ENCODE measurements at places on chromosomes 16 and 17. TPM values are rescaled to one million over a fixed set of nuclear protein-coding genes. Genes with fewer than 3 reads are reported as not detected.

- DNase-seq: no peak
- H3K27me3 ChIP-seq: no peaks in the 10 kb centered on the region
- no peaks in the 10 kb centered on the region for H3K4me1 ChIP-seq
- no peaks in the 10 kb centered on the region for H3K36me3 ChIP-seq
- H3K4me3 ChIP-seq: no peak overlapping the region
- H3K27ac ChIP-seq: no peak overlapping the region
Observed at GRCh38 chr16:87190288-87191230, 126.6 kb downstream of the C16orf95 start.

The TBX21 gene
- not detected for total RNA-seq

DNA sequence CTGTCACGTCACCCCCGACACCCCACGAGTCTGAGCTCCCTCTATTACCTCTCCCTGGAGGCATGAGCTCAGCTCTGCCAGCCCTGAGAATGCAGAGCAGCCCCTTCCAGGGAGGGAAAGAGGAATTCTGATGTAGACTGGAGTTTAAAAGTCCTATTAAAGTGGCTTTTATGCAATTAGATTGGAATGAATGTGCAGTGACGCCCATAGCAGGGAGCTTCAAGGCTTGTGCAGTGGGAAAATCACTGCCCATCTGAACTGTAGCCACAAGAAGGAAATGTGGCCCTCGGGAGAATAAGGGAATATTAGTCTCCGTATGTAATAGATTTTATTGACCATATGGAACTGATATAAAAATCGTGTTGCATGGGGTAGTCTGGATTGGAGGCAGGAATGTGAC lies 66.9 kb downstream of the ZNF423 start:
- H3K27me3 ChIP-seq: no peaks in the 10 kb centered on the region
- H3K36me3 ChIP-seq: no peaks in the 10 kb centered on the region
- peak overlapping the region; percentile 36 for H3K27ac ChIP-seq
- H3K4me1 ChIP-seq: no peaks in the 10 kb centered on the region
- DNase-seq: no peak

The CNTNAP4 gene
- total RNA-seq: 0.54 TPM

- peak; percentile 92 for DNase-seq
- H3K36me3 ChIP-seq: no peaks in the 10 kb centered on the region
- no peak overlapping the region for H3K4me3 ChIP-seq
- no peaks in the 10 kb centered on the region for H3K4me1 ChIP-seq
- peaks cover 8% of the 10 kb centered on the region for H3K27me3 ChIP-seq
Observed at GRCh38 chr17:39231591-39232551, 6.1 kb upstream of the STAC2 start.

The NEUROD2 gene
- total RNA-seq: not detected

GRCh38 chr16:50627419-50627818 lies 53.7 kb downstream of the SNX20 start:
- H3K4me3 ChIP-seq: no peak overlapping the region
- H3K36me3 ChIP-seq: peaks cover 9% of the 10 kb centered on the region

GRCh38 chr16:30076276-30076791 lies 540 bp downstream of the PPP4C start:
- peak overlapping the region; percentile 93 for H3K4me3 ChIP-seq
- H3K4me1 ChIP-seq: peaks cover 3% of the 10 kb centered on the region
- H3K27me3 ChIP-seq: no peaks in the 10 kb centered on the region
- peak overlapping the region; percentile 36 for H3K27ac ChIP-seq

The ABCC3 gene
- total RNA-seq: 0.22 TPM

DNA sequence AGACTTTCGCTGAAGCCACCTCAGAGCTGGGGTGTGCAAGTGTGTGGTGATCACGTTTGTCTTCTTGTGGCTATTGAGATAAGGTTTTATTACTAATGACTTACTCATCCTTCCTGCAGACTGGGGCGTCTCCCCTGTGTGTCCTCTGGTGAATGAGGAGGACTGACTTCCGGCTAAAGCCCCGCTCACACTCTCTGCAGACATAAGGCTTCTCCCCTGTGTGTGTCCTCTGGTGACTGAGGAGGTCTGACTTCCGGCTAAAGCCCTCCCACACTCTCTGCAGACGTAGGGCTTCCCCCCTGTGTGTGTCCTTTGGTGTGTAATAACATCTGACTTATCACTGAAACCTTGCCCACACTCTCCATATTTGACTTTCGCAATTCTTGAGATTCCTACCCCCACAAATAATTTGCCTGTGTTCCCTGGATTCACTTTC lies 19.4 kb downstream of the PRDM7 start:
- H3K27ac ChIP-seq: no peak overlapping the region
- H3K4me1 ChIP-seq: no peaks in the 10 kb centered on the region
- H3K36me3 ChIP-seq: no peaks in the 10 kb centered on the region
- H3K4me3 ChIP-seq: no peak overlapping the region

DNA sequence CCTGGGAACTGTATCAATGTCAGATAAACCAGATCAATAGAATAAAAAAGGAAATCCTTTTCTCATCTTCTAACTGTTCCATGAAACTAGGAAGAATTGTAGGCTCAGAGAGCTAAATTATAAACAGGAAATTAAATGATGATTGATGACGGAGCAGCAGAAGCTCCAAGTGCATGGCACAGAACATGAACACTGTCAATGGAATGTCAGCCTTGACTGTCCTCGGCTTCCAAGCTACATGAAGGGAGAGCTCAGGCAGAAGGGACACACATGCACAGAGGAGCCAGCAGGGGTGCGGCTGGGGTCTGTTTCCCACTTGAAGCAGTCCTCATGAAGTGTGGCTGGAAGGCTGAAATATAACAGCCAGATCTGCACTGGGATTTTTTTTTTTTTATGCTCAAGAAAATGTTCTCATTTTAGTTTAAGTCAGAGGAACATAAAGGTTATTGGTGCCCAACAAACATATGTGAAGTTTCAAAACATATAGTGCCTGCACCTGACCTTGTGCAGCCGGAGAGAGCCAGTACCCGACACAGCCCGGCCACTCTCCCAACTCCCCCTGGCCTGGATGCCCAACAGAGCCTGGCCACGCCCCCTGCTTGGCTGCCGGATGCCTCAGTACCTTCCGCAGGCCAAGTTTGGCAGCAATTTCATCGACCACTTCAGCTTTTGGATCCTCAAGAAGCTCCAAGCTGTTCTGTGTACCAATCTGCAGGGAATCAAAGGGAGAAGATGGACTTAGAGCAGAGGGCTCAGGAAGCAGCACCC lies 37.0 kb downstream of the NPLOC4 start:
- no peak overlapping the region for H3K27ac ChIP-seq
- no peaks in the 10 kb centered on the region for H3K27me3 ChIP-seq
- no peak for DNase-seq
- no peak overlapping the region for H3K4me3 ChIP-seq

DNA sequence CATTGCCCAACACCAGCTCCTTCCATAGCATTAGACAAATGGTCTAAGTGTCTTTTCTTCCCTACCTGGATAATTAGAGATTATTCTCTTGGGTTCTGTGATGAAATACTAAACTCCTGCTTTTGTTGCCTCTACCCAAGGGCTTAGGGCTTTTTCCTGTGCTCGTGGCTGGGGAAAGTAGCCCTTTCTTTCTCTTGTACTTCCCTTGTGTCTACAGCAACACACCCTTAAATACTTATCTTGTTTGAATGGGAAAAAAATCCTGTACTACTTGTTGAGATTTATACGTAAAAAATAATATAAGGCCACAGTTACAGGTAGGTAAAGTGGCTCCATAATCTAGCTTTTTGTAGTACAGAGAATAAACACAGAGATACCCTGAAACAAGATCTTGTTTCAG lies 7.0 kb upstream of the NACA2 start:
- H3K36me3 ChIP-seq: no peaks in the 10 kb centered on the region
- no peak for DNase-seq
- H3K4me3 ChIP-seq: no peak overlapping the region

GRCh38 chr16:16019488-16019887 lies 70.1 kb downstream of the ABCC1 start:
- peaks cover 33% of the 10 kb centered on the region for H3K36me3 ChIP-seq
- no peak overlapping the region for H3K27ac ChIP-seq
- H3K4me1 ChIP-seq: peaks cover 9% of the 10 kb centered on the region
- no peak overlapping the region for H3K4me3 ChIP-seq

GRCh38 chr17:39867084-39867879 lies 720 bp upstream of the ZPBP2 start:
- H3K36me3 ChIP-seq: no peaks in the 10 kb centered on the region
- DNase-seq: no peak
- H3K4me1 ChIP-seq: no peaks in the 10 kb centered on the region
- no peak overlapping the region for H3K4me3 ChIP-seq
- peaks cover 50% of the 10 kb centered on the region for H3K27me3 ChIP-seq
- H3K27ac ChIP-seq: no peak overlapping the region

GRCh38 chr17:7916808-7917207 lies 719 bp upstream of the RNF227 start:
- H3K4me1 ChIP-seq: no peaks in the 10 kb centered on the region
- H3K27ac ChIP-seq: no peak overlapping the region
- H3K4me3 ChIP-seq: no peak overlapping the region
- H3K36me3 ChIP-seq: no peaks in the 10 kb centered on the region
- H3K27me3 ChIP-seq: peaks cover 15% of the 10 kb centered on the region

- no peaks in the 10 kb centered on the region for H3K4me1 ChIP-seq
- no peaks in the 10 kb centered on the region for H3K36me3 ChIP-seq
- peak within 1 kb of the TSS; percentile 89 for H3K27ac ChIP-seq
- H3K4me3 ChIP-seq: peak within 1 kb of the TSS; percentile 86
Observed at GRCh38 chr17:11598274-11599221, at the start of gene DNAH9. Gene DNAH9 (plus strand): TSS chr17:11598470. CDS start chr17:11598499, 29 bp downstream.

GRCh38 chr16:4317532-4318450 lies 1.9 kb downstream of the GLIS2 start:
- H3K4me3 ChIP-seq: no peak overlapping the region
- peak; percentile 51 for DNase-seq
- H3K36me3 ChIP-seq: no peaks in the 10 kb centered on the region
- peaks cover 17% of the 10 kb centered on the region for H3K4me1 ChIP-seq

- no peaks in the 10 kb centered on the region for H3K27me3 ChIP-seq
- no peak overlapping the region for H3K4me3 ChIP-seq
Observed at GRCh38 chr16:70396246-70396904, 42.5 kb downstream of the ST3GAL2 start.

The PLEKHG4 gene
- total RNA-seq: 18.2 TPM

GRCh38 chr16:50534556-50534955 lies 13.6 kb upstream of the NKD1 start:
- H3K4me1 ChIP-seq: no peaks in the 10 kb centered on the region
- no peak overlapping the region for H3K27ac ChIP-seq
- DNase-seq: peak; percentile 15

The KCNH6 gene
- 0.75 TPM for total RNA-seq

The PYCARD gene
- total RNA-seq: 26.3 TPM

The SPNS2 gene
- 0.09 TPM for total RNA-seq

The RASD1 gene
- total RNA-seq: 6.2 TPM

- no peak overlapping the region for H3K27ac ChIP-seq
- no peaks in the 10 kb centered on the region for H3K4me1 ChIP-seq
- no peaks in the 10 kb centered on the region for H3K27me3 ChIP-seq
- no peaks in the 10 kb centered on the region for H3K36me3 ChIP-seq
- H3K4me3 ChIP-seq: no peak overlapping the region
Observed at GRCh38 chr16:56916571-56917403, 15.2 kb upstream of the HERPUD1 start.

The OR2C1 gene
- not detected for total RNA-seq

GRCh38 chr17:75693500-75694481 lies 26.7 kb downstream of the SAP30BP start:
- H3K27ac ChIP-seq: peak overlapping the region; percentile 25
- H3K36me3 ChIP-seq: peaks cover 67% of the 10 kb centered on the region
- peak; percentile 92 for DNase-seq
- peaks cover 8% of the 10 kb centered on the region for H3K4me1 ChIP-seq

- H3K4me1 ChIP-seq: peaks cover 6% of the 10 kb centered on the region
- H3K27ac ChIP-seq: no peak overlapping the region
- H3K4me3 ChIP-seq: no peak overlapping the region
- no peaks in the 10 kb centered on the region for H3K27me3 ChIP-seq
Observed at GRCh38 chr16:68756239-68756915, 19.3 kb downstream of the CDH1 start.

DNA sequence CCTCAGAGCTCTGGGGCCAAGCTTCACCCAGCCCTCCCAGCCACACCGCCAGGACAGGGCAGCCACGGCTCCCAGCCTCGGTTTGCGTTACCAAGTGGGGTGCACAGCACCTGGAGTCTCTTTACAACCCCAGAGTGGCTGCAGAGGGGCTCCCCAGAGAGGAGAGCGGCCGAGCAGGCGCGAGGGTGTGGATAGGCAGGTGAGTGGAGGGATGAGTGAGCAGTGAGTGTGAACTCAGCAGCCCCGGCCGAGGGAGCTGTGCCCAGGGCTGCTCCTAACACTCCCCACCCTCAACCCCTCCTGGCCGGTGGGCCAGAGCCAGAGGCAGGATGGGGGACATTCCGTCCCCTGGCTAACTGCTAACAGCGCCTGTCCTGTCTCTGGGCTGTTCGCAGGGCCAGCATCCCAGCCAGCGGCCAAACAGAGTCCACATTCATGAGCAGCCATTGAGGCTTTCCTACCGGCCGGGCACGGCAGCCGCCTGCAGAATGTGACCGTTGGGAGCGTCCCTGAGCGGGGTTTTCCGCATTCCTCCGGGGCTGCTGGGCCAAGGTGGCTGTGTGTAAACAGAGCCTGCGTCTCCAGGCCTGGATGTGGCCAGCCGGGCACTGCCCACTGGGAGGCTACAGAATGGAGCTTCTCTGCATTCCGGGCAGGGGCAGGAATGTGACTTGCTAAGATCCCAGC lies 5.3 kb downstream of the ZNF469 start:
- no peak overlapping the region for H3K4me3 ChIP-seq
- H3K36me3 ChIP-seq: no peaks in the 10 kb centered on the region
- no peak for DNase-seq

DNA sequence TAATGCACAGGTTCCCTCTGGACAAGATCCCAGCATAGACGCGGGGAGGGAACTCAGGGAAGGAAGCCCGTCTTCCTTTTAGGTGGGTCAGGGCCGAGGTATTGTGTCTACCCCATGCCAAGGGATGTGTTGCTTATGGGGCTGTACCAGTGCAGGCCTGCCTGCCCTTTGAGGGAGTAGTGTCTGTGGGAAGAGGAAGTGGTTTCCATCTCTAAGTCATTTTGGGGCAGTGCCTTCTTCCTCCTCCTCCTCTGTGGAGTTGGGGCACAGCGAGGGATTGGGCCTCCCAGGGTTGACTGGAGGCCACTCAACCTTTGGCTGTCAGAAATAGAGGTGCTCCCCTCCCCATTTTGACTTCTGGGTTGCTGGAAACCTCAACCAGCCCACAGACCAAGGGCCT lies 26.5 kb downstream of the GJD3 start:
- no peaks in the 10 kb centered on the region for H3K27me3 ChIP-seq
- no peaks in the 10 kb centered on the region for H3K36me3 ChIP-seq
- H3K4me3 ChIP-seq: no peak overlapping the region
- H3K27ac ChIP-seq: no peak overlapping the region
